Cortex of kidney (tissue), 1 donor: ENCODE measurements at places on chromosomes 4 and X.

GRCh38 chrX:40169193-40170101, 71.7 kb upstream of the BCOR start:
- no peak for DNase-seq

GRCh38 chr4:21768349-21769310, 179.9 kb downstream of the KCNIP4 start:
- no peak for DNase-seq

GRCh38 chrX:101417981-101418841, 10.2 kb downstream of the HNRNPH2 start:
- peak; percentile 4 for DNase-seq

DNA sequence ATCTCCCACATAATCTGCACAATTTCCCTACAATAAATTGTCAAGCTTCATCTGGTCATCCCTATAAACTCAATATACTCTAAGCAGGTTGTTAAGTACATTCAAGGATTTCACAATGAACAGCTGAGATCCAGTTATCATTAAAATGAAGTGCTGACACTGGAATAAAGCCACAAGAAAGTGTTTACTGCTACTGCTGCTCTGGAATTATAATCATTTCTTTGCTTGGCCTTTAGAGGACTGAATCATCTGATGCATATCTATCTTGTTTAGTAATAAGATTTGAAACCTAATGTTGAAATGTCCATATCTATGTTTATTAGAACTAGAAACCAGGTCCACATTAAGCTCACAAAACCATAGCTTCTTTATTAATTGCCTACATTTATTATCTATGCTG, 338.6 kb upstream of the ZFP42 start:
- no peak for DNase-seq

- DNase-seq = no peak
These were observed 148.4 kb upstream of the SPRY1 start for GRCh38 chr4:123248085-123248659.

DNA sequence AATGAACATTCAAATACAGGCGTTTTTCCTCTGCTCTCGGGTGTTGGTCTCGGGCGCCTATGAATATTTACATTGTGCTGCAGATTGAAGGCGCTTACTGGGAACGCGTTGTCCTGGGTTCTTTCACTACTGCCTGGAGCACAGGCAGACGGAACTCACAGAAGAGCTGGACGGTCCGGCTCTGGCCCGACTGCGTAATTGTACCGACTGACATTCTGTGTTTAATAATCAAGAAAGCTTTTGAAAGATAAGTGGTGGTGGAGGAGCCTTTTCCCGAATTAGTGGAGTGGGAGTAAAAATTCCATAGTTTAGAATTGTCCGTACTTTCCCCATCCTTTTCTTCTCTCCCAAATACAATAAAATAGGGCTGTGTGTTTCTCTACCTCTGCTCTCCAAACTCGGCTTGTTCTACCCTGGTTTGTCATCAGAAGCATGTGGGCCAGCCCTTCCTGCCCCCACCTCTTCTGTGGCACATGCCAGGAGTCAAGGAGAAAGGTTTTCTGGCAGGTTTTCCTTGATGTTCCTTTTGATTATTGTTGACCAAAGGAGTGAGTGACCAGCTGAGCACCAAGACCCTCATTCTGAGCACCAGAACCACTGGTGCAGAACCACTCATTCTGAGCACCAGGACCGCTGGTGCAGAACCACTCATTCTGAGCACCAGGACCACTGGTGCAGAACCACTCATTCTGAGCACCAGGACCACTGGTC, 2.3 kb downstream of the FHDC1 start:
- DNase-seq = no peak

GRCh38 chr4:54272051-54272450, 43.0 kb downstream of the PDGFRA start:
- DNase-seq = no peak

DNA sequence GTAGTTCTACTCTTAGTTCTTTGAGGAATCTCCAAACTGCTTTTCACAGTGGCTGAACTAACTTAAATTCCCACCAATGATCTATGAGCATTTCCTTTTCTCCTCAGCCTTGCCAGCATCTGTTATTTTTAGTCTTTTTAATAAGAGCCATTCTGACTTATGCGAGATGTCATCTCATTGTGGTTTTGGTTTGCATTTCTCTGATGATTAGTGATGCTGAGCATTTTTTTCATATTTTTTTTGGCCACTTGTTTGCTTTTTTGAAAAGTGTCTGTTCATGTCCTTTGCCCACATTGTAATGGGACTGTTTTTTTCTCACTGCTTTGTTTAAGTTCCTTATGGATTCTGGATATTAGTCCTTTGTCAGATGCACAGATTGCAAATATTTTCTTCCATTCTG, 21.5 kb upstream of the PHKA1 start:
- no peak for DNase-seq

DNA sequence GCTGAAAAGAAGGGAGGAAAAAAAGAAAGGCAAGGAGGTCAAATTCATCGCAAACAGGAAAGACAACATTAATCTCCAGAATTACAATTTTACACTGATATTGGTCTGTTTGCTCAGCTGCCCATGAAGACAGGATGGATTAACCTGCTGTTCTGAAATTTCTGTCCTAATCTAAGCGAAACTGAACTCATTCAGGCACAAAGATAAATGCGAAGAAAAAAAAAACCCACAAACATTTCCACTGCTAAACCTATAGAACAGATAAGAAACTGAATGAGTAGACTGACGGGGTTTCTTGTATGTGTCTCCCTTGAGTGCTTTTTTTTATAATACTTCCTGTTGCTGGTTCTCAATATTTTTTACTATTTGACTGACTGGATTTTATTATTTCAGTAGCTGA, 251.8 kb upstream of the FTHL17 start:
- DNase-seq = no peak

- no peak for DNase-seq
These were observed 379.7 kb downstream of the TLL1 start for GRCh38 chr4:166252487-166253402.

DNA sequence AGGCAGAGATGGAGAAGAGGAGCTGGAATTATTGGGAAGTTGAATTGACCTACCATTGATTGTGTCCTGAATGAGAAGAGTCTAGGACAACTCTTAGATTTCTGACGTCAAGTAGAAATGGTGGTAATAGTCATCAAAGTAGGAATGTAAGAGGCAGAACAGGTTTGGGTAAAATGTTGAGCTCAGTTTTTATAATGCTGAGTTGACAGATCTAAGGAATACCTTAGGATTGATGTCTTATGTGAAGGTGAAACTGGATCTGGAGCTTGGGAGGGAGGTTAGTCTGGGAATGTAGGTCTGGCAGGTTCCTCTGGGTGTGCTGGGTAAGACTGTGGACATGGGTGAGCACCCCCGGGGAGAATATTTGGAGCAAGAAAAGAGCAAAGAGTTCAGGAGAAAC, 31.9 kb downstream of the JADE1 start:
- no peak for DNase-seq

DNA sequence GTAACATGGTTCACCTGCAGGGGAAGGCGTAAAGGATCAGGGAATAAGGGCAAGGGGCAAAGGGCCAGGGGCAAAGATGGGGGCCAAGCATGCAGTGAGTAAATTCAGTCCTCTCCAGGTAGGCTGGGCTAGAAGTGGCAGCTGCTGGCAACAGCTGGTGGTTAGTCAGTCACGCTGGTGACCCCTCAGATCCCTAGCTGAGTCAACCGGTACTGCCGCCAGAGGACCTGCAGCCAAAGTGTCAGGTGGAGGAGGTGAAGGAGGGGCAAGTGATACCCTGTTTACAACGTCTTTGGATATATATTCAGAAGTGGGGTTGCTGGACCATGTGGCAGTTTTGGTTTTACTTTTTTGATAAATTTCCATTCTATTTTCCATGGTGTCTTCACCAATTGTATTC, 24.6 kb upstream of the NAP1L2 start:
- no peak for DNase-seq

- DNase-seq = no peak
These were observed 1.5 kb upstream of the RELL1 start for GRCh38 chr4:37687681-37688080.

- no peak for DNase-seq
These were observed 91.2 kb upstream of the ELOVL6 start for GRCh38 chr4:110289601-110290100.

GRCh38 chr4:4437798-4438470, 51.0 kb downstream of the NSG1 start:
- DNase-seq = no peak

DNA sequence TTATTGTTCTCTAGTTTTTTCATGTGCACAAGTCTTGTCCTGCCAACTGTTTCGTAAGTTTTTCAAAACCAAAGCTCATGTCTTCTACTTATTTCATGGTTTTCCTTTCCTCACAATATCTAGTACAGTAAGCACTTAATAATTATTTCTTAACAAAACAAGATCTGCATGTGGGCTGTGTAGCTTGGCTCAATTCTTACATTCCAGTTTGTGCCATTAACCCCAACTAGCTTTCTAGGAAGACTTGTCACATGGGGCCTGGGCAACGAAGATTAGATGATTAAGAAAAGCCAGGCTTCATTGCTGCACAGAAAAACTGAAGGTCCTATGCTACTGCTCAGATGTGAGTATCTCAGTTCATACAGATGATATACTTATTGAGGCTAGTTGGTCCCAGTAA, 155.3 kb upstream of the TEX13A start:
- DNase-seq = no peak

- no peak for DNase-seq
These were observed 38.8 kb downstream of the SEPTIN6 start for GRCh38 chrX:119654112-119654531.

DNA sequence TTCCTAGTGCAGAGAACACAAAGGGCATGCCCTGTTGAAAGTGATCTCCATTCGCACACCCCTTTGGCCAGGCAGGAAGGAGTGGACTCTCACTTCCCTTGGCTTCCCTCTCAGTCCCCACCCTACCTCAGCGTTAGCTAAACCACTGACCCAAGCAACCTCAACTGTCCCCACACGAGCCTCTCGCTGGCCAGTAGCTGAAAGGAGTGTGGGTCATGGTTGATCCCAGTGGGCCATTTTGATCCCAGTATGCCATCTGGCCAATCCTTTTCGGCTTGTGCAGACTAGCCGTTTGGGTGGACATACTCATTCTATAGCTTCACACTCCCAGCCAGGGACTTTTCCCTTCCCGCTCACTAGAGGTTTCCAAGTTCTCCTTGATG, 24.4 kb upstream of the BCORL1 start:
- no peak for DNase-seq

- no peak for DNase-seq
These were observed 524.2 kb downstream of the FAT4 start for GRCh38 chr4:125838924-125839323.

DNA sequence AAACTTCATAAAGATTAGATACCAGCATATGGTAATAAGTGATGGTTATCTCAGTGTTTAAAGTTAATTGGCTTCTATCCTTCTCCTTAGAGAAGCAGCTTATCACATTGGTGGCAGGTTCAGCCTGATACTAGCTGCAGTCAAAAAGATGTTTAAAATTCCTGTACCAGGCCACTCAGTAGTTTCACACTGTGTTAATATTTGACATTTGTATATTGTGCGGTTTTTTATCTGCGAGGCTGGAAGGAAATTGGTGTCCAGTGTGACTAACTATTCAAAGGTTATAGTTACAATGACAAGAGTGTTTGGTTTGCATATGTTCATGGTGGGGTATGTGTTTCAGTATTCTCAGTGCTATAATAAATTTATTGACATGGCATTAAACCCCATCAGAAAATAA, 27.5 kb upstream of the TBC1D8B start:
- no peak for DNase-seq

- no peak for DNase-seq
These were observed 430.6 kb downstream of the BCOR start for GRCh38 chrX:39667191-39667590.

DNA sequence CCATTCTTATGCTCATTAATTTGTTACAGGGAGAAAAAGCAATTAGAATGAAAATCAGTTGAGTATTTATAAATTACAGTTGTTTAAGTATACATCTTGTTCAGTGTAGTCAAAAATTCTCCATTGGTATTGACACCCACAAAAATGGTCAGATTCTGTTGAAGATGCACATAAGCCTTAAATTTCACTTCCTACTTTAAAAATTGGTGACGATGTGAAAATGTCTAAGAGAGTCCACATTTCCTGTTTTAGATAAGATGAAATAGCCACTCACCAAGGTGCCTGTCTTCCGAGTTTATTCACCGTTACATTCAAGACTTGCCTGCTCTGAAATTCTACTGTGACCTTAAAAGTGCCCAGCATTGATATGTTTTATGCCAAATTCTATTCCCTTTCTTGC, 93.6 kb downstream of the GPR143 start:
- no peak for DNase-seq

DNA sequence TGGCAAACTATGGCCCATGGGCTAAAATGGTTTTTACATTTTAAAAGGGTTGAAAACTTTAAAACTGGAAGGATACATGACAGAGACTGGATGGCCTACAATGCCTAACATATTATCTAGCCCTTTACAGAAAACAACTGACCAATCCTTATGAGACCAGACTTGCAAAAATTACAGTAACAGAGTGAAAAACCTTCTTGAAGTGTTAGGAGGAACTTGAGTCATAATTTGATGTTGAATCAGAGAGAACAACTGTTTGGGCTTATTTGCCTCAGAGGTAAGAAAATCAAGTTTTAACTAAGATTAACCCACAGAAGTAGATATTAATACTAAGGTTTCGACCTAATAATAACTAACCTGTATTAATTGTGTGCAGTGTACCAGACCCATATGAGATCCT, 12.4 kb upstream of the NAP1L5 start:
- DNase-seq = no peak

DNA sequence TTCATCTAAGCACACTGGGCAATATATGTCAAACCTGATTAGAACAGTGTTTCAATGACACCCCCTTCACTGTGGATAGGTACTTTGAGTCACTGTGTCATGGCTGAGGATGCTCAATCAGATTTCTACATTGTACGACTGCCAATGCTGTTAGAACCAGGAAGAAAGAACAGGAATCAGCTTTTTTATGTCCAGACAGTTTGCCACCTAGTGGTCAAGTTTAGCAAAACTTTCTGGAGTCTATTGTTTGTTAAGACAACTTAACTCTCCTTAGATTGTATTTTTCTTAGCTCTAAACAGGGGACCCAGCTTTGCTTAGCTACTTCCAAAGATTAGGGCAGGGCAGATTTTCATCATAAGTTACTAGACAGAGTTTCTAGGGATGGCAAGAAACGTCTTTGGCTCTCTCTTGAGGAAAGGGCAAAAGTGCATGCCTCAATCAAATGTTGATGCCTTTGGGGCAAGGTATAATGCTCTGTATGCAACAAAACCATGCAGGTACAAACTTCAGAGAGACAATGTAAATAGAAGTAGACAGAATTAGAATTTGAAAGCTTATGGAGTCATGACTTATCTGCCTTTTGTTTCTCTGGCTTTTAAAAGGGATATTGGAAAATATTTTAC, 40.5 kb upstream of the BMP3 start:
- DNase-seq = no peak

DNA sequence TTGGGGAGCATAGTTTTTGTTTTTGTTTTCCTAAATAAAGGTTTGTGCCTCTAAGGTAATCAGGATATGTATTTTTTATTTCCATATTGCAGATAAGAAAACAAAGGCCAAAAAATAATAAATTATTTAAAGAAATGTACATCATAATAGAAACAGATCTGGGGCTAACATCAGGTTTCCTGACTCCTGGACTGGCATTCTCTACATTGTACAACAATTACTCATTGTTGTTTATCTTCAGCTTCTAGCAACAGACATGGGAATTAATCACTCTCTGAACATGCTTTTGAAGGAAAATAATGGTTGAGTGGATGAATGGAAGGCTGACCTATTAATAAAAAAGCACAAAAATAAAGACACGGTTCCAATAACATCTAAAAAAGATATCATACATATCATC, 146.2 kb downstream of the KCNIP4 start:
- DNase-seq = no peak
